ENCODE measurements at places on chromosomes 2 and 18.

GRCh38 chr2:9712263-9712662, 81.5 kb upstream of the YWHAQ start:
- DNase-seq = no peak

GRCh38 chr2:11417946-11418585, 47.9 kb downstream of the E2F6 start:
- no peak for DNase-seq

DNA sequence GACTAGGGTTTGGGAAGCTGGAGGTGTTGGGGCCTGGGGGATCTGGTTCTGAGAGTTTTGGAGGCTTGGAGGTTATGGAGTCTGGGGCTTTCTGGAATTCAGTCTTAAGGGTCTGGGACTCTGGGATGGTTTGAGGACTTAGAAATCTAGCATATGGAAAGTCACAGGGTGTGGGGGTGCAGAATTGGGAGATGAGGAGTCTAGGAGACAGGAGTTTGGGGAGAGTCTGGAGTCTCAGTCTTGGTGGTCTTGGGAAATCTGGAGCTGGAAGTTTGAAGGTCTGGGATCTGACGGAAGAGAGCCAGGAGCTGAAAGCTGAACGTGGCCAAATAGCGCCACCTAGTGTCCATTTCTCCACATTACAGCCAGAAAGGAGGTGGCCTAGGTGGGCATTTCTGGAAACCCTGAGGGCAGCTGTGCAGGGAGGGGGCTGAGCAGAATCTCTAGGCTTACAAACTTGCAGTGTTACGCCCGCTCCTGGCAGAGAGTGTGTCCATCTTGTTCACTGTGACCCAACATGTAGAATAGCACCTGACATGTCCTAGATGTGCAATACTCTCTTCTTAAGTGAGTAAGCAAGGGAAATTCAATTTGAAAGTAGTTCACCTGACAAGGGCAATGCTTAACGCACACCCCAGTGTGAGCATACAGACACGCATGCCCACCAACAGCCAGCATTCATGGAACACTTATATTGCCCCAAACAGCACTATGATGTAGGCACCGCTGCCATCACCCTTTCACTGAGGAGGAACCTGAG, 204.8 kb downstream of the TFCP2L1 start:
- DNase-seq = peak; percentile 53

DNA sequence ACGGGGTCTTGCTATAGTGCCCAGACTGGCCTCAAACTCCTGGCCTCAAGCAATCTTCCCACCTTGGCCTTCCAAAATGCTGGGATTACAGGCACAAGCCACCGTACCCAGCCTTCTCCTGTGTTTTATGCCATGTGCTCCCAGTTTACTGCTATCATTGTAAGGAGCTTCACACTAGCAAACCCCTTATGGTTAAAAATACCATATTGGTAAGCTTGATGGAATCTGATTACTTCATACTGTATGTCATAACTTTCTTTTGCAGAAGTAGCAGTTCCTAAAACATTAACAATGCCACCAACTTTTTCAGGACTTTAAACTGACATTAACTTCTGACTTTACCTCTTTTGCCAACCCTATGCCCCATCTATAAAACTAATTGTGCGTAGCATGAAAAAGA, 36.2 kb downstream of the HAT1 start:
- peak; percentile 73 for DNase-seq

DNA sequence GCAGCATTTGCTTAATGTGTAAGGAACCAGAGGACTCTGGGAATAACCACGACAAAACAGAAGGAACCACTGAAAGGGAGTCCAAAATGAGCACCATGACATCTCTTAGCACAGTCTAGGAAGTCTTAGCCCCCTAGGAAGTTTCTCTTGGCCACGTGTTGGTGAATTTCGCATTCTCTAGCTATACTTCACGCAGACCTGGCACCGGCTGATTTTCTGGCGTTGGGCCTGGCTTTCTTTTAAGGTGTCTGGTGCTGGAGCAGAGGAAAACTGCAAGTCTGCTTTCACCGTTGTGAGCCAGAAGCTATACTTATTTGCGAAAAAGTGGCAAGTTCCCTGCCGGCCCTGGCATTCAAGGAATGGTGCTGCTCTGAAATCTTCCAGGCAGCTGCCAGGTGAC, 156.9 kb downstream of the COL4A4 start:
- DNase-seq = no peak

DNA sequence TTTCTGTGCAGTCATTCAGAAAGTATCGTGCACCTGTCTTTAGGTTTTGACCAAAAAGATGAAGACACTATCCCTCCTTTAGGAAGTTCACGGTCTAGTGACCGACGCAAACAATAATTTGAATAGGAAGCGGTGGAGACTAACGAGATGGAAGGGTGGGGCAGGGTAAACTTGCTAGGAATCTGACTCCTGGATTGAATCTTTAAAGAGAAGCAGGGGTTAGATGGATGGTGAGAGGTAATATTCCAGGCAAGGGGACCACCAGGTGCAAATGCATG, 651 bp upstream of the TXNL1 start:
- no peak for DNase-seq

DNA sequence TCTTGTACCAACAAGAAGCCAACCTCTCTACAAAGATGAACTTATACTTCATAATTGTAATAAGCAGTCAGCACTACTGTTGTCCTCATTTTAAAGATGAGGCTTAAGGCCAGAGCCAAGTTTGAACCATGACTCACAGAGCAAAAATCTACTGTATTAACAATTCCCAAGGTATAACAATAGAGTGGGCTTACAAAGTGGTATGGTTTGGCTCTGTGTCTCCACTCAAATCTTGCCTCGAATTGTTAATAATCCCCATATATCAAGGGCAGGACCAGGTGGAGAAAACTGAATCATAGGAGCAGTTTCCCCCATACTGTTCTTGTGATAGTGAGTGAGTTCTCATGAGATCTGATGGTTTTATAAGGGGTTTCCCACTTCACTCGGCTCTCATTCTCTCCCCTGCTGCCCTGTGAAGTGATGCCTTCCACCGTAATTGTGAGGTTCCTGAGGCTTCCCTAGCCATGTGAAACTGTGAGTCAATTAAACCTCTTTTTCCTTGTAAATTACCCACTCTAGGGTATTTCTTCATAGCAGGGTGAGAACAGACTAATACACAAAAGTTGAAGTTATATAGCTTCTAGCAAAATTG, 19.5 kb downstream of the MRPL44 start:
- DNase-seq = no peak

DNA sequence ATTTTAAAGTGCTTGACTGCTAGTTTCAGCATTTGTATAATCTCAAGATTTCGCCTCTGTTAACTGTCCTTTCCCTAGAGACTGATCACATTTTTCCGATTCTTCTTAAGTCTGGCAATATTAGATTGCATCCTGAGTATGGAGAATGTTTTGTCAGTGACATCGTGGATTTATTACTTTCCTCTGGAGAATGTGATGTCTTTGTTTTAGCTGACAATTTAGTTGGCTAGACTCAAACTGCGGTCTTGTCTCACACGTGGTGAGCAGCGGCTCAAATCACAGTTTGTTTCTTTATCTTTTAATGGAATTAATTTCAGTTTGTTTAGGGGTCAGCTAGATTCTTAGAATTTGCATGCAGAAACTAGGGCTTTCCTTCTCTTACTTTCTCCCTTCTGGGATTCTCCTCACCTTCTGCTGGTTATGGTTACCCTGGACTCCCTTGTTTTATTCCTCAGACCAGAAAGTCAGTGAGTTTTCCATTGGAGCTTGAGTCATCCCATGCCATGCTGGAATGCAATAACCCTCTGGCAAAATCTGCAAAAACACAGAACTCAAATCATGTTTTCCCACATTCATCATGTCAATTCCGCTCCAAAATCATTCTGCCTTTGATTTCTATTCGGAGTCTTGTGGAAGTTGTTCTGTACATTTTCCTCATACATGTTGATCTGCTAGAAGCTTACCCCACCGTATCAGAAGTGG, 327.2 kb upstream of the TRIB2 start:
- DNase-seq = peak; percentile 20

- DNase-seq = no peak
Observed at GRCh38 chr2:23091900-23092299, 293.1 kb upstream of the KLHL29 start.

- DNase-seq = peak; percentile 86
Observed at GRCh38 chr2:29115797-29116781, 874 bp downstream of the CLIP4 start.

GRCh38 chr18:55967019-55967418, 379.0 kb upstream of the TCF4 start:
- DNase-seq = no peak

- peak; percentile 84 for DNase-seq
Observed at GRCh38 chr2:73856214-73856613, 27.5 kb downstream of the STAMBP start.

DNA sequence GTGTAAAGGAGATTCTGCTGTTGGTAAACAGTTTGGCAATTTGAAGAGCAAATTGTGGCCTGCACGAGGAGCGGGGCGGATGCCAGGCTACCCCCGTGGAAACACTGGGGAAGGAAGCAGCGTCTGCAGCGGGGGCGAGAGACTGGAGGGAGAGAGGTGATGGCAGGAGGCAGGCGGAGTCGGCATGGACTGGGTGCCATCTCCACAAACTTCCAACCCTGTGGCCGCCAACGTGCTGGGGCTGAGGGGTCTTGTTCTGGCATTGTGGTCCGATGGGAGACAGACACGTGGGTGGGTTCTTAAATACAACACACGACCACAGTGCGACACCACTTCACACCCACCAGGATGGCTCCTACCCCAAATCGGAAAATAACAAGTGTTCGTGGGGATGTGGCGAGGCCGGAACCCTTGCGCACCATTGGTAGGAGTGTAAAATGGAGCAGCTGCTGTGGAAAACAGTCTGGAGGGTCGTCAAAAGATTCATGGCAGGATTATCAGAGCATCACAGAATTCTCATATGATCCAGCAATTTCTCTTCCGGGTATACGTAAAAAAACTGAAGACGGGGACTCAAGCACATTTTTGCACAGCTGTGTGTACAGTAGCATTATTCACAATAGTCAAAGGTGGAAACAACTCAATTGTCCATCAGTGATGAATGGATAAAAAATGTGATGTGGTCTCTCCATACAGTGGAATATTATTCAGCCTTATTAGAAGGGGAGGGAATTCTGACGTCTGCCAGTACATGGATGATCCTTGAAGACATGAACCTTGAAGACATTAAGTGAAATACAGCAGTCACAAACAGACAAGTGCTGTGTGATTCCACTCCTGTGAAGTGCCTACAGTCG, 82.4 kb upstream of the HPCAL1 start:
- DNase-seq = no peak

DNA sequence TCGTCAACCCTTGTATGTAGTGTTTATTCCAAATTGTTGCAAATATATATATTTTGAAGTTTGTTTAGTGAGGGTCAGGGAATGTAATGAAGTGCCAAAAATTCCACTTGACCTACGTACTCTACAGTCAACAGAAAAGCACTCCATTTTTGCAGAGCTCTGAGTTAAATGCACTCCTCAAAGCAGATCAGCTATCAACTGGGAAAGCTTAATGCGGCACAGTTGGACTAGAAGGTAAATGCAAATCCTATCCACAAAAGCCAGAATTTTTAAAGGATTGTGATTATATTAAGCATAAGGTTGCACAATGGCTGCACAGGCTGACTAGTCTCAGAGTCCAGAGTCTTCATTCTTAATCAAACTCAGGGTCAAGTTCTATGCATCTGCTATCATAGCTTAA, 577.1 kb downstream of the ARHGAP15 start:
- peak; percentile 12 for DNase-seq

DNA sequence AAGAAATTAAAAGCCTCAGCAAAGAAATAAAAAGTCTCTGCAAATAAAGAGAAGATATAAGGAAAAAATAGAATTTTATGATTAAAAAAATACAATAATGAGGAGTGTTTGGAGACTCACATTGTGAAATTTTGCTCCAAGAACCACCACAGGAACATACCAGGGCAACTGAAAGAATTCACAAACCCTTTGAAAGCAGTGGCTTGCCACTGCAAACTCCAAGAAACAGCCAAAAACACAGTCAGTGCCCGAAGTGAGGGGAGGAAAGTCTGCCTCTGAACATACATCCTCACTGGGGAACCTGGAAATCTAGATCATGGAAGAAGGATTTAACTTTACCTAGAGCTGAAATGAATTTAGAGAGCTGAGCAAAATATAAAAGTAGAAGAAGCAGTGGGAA, 33.1 kb downstream of the EVA1A start:
- no peak for DNase-seq

GRCh38 chr18:36572135-36572856, 256.5 kb downstream of the TPGS2 start:
- DNase-seq = peak; percentile 58

DNA sequence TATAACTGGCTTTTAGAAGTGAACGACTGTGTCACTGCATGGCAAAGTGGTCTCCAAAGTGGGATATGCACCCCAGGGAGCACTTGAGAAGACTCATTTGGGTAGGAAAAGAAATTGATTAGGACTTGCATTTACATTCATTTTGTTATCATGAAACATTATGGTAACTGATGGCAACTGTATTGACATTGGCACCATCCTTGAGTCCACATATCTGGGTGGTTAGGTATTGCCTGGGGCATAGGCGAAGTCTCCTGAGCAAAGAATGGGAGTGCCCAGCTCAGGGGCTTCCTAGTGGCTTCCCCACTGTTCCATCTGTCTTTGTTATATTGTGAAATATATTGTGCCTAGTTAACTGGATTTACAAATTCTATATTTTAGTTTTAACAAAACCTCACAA, 29.2 kb downstream of the SPATS2L start:
- peak; percentile 43 for DNase-seq

DNA sequence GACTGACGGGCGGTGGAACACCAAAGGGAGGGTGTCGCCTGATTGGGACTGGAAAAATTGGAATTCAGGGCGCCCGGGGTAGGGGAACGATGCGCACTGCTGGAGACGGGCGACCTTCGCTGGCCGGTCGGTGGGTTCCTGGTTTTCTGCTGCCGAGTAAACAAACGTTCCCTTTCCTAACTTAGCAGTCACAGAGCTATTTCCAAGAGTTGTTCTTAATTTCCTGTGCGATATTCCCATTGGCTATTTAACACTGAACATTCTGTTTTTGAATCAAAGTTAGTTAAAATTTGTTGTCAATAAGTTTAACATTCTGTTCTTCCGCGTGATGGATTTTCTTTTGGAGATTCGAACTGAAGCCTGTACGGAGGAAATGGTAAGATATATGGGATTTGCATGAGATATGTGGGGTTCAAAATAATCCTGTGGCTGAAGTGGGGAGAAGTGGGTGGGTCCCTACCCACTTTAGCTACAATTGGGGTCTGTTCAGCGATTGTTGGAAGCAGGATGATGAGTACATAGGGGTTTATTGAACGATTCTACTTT, 862 bp downstream of the C18orf54 start:
- peak; percentile 39 for DNase-seq

DNA sequence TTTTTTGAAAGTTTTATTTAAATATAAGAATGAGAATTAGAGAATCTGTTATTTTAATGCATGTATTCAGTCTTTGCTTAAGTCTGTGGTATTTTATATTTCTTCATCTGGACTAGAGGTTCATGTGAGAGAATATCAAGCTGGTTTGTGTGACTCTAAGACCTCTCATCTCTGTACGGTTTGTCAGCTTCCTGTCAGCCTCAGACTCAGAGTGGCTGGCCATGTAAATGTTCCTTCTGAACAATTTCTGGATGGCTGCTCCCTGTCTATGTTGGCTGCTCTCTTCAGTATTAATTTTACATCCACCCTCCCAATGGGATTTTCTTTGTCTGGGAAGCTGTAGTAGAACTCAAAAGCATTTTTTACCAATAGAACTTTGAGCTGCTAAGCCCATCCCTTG, 225.3 kb upstream of the THUMPD2 start:
- DNase-seq = no peak
